ENCODE measurements at places on chromosomes 11 and 22. TPM values are rescaled to one million over a fixed set of nuclear protein-coding genes. Genes with fewer than 3 reads are reported as not detected.

The VSIG10L2 gene
- total RNA-seq = not detected

The PTPRCAP gene
- 1.9 TPM for total RNA-seq

The OR52A1 gene
- not detected for total RNA-seq

The PRPF19 gene
- 80.9 TPM for total RNA-seq

The TRIM48 gene
- total RNA-seq = not detected

The ACTN3 gene
- not detected for total RNA-seq

The TRPM5 gene
- total RNA-seq = not detected

The SPON1 gene
- 0.65 TPM for total RNA-seq

The MUC15 gene
- total RNA-seq = not detected

The TRIM51 gene
- not detected for total RNA-seq

The HEPN1 gene
- total RNA-seq = not detected

The BAIAP2L2 gene
- total RNA-seq = 4.4 TPM

The ZNF70 gene
- 4.5 TPM for total RNA-seq

The KCNQ1 gene
- total RNA-seq = not detected

The MOGAT2 gene
- total RNA-seq = not detected

The CTSW gene
- total RNA-seq = not detected

The SESN3 gene
- total RNA-seq = 4.7 TPM

The APOL6 gene
- total RNA-seq = 11.6 TPM

The TUB gene
- total RNA-seq = 1.7 TPM

The CWF19L2 gene
- 4.6 TPM for total RNA-seq

The ABCG4 gene
- 0.26 TPM for total RNA-seq

The MAP6 gene
- total RNA-seq = 0.72 TPM
